ENCODE measurements at places on chromosomes 2 and 18.
A peak's percentile ranks its signal among the peaks of the same experiment; 100 is the strongest.

DNA sequence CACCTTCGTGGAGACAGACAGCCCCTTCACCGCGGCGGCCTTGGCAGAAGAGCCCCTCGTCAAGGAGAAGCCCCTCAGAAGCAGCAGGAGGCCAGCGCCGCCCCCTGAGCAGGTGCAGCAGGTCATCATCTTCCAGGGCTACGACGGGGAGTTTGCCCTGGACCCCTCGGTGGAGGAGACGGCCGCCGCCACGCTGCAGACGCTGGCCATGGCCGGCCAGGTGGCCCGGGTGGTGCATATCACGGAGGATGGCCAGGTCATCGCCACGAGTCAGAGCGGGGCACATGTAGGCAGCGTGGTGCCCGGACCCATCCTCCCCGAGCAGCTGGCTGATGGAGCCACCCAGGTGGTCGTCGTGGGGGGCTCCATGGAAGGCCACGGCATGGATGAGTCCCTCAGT lies 145.7 kb downstream of the PTGR3 start:
- DNase-seq: no peak

- no peak for DNase-seq
Observed at GRCh38 chr18:52523566-52523965, 183.6 kb downstream of the DCC start.

GRCh38 chr2:86476092-86476491 lies 34.9 kb downstream of the KDM3A start:
- no peak for DNase-seq

DNA sequence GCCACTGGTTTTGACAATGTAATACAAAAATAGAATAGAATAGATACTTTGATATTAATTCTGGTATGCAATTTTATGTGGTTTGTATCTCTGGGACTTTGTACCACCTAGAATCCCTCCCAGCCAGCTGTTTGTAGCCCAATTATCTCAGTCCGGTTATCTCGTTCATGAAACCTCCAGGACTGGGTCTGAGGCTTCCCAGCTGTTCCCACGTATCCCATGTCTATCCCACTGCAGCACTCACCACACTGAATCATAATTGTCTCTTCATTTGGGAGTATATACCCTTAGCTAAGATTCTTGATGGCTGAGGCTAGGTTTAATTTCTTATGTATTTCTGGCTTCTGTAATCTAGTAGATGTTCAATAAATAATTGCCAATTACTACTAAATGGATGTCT lies 104.4 kb upstream of the MAPRE2 start:
- DNase-seq: no peak

GRCh38 chr18:42155024-42155423 lies 200.0 kb downstream of the PIK3C3 start:
- no peak for DNase-seq

DNA sequence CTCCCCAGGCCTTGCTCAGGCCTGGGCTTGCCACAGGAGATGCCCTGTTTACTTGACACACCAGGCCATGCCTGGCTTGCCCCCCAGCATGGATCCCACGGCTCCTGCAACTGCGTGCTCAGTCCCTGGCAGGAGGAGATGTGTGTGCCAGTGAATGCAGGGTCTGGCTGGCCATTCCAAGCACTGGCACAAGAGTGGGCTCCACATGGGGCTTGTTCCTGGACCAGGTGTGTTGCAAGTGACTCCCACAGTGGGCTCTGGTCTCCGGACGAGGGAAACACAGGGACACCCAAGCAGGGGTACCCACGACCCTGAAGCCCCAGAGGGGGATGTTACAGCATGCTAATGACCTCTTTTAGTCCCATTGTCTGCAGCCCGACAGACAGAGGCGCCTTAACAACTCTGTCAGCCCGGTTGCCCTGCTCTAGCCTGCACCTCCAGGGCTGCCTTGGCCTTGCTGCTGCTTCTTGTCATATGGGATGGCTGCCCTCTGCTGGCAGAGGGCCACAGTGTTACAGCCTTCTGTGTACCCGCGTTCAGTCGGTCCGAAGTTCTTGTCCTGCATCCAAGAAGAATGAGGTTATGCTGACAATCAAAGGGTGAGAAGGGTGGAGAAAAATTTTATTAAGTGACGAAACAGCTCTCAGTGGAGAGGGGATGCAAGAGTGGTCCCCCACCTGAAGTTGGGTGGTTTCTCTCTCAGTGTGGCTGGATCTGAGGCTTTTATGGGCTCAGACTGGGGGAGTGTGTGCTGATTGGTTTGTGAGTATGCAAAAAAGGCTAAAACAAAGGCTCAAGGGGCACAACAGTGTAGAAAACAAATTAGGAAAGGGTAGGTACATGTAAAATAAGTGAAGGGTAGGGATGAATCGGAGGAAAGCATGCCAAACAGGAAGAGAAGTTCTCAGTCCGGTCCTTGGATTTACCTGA lies 180.4 kb downstream of the MBD5 start:
- peak; percentile 49 for DNase-seq

GRCh38 chr2:177348733-177349693 lies 43.6 kb upstream of the AGPS start:
- no peak for DNase-seq

- DNase-seq: no peak
Observed at GRCh38 chr2:151475071-151475470, 65.4 kb downstream of the RIF1 start.

DNA sequence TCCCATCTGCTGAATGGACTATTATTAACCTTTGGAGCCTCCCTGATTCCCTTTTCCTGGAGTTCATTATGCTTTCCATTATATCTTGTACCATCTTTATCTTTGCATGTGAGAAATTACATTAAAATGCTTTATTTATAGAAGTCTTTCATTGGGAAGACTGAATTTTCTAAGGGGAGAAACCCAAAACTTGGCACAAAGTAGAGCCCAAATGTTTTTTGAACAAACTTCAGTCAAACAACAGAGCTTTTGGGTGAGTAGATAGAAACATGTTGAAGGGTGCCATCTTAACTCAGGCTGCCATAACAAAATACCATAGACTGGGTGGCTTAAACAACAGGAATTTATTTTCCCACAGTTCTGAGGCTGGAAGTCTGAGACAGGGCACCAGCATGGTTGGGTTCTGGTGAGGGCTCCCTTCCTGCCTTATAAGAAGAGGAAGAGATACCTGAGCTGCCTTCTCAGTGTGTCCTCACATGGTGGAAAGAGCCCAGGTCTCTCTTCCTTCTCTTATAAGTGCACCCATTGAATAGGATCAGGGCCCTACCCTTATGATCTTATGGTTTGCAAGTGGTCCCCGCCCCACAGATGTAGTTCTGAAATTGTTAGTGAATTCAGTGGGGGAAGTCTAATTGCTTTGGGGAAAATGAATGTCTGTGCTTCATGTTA lies 19.2 kb downstream of the RALB start:
- no peak for DNase-seq

- peak; percentile 11 for DNase-seq
Observed at GRCh38 chr2:227597998-227598397, 695 bp upstream of the SCYGR2 start.

DNA sequence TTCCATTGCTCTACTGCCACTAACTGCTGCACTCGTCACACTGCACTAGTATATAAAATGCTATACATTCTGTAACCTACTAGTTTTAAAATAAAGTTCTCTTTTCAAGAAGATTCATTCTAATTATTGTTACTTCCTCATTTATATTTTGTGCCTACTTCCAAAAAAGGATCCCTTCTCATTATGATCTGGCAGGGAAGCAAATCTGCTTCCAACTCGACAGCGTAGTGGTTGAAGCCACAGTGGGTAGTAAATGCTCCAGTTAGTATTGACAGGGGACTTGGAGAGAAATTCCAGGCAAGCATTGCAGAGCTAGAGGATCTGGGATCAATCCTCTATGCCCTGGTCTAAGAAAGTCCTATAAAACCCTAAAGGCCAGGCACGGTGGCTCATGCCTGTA lies 53.3 kb upstream of the AP1S3 start:
- no peak for DNase-seq
